ENCODE measurements at places on chromosomes 7 and 10. TPM values are rescaled to one million over a fixed set of nuclear protein-coding genes. Genes with fewer than 3 reads are reported as not detected.

GRCh38 chr7:96789914-96790313 is 80.3 kb upstream of the SEM1 start:
- DNase-seq, result no peak

- DNase-seq, result no peak
Measured at GRCh38 chr7:108104324-108104723, 25.8 kb downstream of the LAMB4 start.

DNA sequence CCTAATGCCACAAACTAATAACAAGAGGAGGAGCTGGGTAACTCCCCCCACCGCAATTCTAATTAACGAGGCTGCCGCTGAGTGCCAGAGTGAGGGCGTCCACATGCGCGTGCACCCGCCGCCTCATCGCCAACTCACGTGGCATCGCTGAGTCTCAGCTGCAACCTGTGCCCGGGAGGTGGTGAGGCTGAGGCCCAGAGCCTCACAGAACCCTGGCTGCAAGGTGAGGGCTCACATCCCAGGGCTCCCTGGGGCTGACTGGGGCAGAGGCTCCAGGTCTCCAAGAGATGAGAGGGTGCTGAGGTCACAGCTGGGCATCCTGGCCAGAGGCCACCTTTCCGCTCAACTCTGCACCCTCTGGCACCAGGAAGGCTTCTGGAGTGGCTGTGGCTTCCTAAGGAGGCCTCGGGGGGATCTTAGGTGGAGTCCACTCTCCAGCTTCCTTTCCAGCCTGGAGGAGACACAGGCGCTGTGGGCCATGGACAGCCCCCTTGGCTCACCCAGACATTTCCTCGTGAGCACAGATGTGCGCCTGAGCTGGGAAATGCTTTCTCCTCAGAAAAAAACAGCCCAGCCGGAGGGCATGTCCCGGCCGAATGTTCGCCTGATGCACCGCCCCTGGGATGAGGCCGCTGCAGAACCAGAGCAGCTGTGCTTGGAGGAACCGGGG is 242.6 kb downstream of the MAD1L1 start:
- peak; percentile 49 for DNase-seq

DNA sequence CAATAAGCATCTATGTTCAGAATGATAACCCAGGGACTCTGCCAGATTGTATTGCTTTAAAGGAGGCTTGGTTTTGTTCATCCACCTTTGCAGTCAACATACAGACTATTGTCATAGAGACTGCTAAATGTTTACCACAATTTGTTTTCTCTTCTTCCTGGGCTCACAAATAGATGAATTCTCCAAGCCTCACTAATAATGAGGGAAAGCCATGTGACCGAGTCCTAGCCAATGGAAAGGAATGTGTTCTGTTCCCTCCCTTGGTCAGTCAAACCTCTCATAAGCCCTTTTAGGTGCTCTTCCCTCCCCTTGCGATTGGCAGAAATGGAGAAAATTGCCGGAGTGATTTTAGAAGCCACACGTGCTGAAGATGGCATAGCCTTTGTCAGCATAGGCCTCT is 136.9 kb downstream of the RTKN2 start:
- no peak for DNase-seq

Gene PDLIM1
- total RNA-seq, result 42.0 TPM

- DNase-seq, result no peak
Measured at GRCh38 chr10:16886031-16886430, 68.8 kb upstream of the RSU1 start.
